AG09309 (cell line): ENCODE measurements at places on chromosomes 12 and 14.

DNA sequence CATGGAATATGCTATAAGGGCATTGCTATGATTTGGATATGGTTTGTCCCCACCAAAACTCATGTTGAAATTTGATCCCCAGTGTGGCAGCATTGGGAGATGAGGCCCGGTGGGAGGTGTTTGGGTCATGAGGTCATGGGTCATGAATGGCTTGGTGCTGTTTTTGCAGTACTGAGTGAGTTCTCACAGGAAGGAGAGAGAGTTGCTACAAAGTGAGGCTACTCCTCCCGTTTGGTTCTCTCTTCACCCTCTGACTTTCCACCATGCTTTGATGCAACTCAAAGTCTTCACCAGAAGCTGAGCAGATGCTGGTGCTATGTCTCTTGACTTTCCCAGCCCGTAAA is 388.1 kb upstream of the TMPO start:
- DNase-seq = no peak

- DNase-seq = no peak
These were observed 10.8 kb downstream of the SINHCAF start for GRCh38 chr12:31315044-31315715.

DNA sequence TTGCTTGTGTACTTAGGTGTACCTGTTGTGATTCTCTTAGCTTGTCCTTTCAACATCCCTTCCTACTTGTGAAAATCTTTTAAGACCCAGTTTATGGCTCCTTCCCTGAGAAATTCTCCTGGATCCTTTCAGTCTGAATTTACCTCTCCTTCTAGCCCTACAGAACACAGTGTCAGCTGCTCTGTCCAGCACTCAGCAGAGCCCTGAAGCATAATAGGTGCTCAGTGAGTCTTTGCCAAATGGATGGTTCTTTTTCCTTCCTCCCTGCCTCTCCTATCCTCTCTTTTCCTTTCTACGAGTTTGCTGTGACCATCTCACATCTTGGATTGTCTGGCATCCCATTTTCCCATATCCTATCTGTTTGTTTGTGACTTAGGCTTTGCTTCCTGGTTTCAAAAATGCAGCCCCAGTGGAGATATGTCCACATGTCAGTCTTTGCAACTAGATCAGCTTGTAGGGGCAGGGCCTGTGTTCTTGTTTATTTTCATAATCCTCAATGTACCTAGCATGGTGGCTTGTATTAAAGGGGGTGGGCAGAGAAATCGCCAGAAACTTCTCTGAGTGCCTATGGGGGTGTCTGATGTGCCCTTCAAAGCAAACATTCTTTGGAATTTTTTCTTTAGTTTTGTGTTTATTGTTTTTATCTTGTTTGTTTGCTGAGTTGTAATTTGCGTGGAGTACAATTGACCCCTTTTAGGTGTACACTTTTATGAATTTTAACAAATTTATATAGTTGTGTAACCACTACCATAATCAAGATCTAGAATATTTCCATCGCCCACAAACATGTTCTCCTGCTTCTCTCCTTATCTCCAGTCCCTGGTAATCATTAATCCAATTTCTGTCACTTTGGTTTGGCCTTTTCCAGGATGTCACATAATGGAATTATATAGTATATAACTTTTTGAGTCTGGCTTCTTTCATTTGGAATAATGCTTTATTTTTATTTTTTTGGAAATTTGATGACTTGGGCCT is 62.8 kb downstream of the SMOC1 start:
- no peak for DNase-seq

- DNase-seq = no peak
These were observed 121.8 kb upstream of the PLXNC1 start for GRCh38 chr12:94026596-94026995.
